Temporal lobe (tissue), 4 donors: ENCODE measurements at places on chromosomes 12 and 14. TPM values are rescaled to one million over a fixed set of nuclear protein-coding genes. Genes with fewer than 3 reads are reported as not detected.

Gene PTGER2
- total RNA-seq: not detected

Gene PARP11
- 14.3 TPM for total RNA-seq

Gene RHNO1
- total RNA-seq: 22.9 TPM

Gene ARL1
- 23.1 TPM for total RNA-seq

Gene ARID4A
- 50.9 TPM for total RNA-seq
